ENCODE measurements at places on chromosomes 6 and 20.

- peak; percentile 17 for DNase-seq
Observed at GRCh38 chr6:45922728-45923351, 92.8 kb downstream of the CLIC5 start.

- DNase-seq, result no peak
Observed at GRCh38 chr20:34907616-34908469, 31.4 kb downstream of the ACSS2 start.

DNA sequence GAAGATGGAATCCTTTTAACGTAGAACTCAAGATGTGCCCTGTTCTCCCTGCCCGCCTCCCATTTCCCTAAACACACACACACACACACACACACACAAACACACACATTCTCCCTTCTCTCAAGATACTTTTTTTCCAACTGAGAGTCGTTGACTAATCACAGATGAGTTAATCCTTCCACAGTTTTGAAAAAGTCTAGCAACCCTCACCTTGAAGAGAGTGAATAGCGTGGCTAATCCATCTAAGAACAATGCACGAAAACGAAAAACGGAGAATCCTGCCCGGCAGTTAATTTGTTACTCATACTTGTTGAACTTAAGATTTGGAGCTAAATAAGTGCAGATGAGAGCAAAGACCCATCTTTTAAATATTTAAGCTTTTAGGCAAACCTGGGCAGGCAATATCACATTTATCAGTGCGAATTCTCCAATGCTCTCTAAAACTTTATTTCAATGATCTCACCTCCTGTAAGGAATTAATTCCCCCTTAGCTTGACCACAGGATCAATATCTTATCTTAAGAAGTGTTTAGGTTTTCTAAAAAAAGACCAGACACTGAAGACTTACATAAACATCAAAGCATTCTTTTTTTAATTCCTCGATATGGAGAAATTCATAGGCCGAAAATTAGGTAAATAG lies 1.1 kb downstream of the AGPAT4 start:
- no peak for DNase-seq

DNA sequence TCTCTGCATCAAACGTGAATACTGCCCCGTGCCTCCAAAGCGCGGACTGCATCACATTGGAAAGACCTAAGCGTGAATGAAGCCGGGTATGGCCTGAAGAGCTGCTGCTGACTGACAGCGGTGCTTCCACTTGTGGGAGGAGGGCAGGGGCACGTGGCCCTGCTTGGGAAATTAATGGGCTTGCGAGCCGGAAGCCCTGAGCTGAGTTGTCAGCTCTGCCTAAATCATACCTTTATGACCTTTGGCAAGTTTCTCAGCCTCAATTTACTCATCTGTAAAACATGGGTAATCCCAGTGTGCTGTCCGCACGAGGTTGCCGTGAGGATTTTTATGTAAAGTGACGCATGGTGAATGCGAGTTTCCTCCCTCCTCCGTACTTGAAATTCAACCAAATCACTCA lies 67.0 kb upstream of the FOXQ1 start:
- no peak for DNase-seq

- no peak for DNase-seq
Observed at GRCh38 chr6:98054453-98054852, 771.4 kb upstream of the MMS22L start.

GRCh38 chr6:14120546-14120945 lies 3.0 kb downstream of the CD83 start:
- no peak for DNase-seq

DNA sequence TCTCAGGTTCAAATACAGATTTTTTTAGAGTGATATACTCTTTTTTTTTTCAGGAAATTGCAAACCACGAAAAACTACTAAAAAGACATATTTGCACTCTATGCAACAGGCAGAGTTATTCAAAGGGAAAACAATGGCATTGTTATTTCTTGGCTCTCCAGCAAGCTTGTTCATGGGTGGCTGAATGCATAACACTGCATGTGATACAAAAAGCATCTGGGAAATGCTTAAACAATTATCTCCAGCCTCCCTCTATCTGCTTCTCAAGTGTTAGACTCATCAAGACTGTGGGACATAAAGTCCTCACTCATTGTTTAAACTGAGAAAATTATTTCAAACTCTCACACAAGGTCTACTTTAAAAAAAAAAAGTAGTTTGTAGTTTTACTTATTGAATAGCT lies 7.3 kb upstream of the COL12A1 start:
- DNase-seq, result no peak

DNA sequence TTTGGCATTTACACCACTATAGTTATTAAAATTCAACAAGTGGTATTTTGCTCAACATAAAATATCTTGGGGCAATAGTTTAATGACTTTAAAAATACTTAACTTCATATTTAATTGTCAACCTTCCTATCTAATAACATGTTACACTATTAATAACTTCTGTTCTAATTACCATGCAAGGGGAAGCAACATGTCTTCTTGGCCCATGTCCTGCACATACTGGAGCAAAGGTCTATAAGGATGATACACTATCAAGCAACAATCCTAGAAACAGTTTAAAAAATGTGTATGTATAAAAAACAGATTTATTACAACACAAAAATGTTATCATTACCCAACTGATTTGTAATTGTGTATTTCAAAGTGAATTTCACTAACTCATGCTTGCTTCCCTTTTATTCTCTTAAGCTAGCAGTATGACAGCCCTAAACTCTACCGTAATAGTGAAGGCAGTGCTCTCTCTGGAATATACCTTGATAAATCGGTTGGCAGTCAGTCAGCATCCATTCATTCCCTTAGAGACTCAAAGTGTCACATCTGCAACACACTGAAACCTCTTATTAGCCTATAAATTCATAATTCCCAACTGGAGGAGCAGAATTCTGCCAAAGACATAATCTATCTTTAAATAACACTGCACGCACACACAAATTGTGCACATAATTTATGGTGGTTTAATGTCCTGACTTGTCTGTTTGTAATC lies 18.3 kb downstream of the CCNC start:
- no peak for DNase-seq

GRCh38 chr6:83514866-83515466 lies 2.6 kb downstream of the PRSS35 start:
- DNase-seq, result peak; percentile 11

- DNase-seq, result no peak
Observed at GRCh38 chr20:49484180-49485140, 2.0 kb upstream of the KCNB1 start.

GRCh38 chr6:10567256-10568026 lies 46.3 kb downstream of the GCNT2 start:
- no peak for DNase-seq

GRCh38 chr6:118775381-118775780 lies 118.6 kb upstream of the ASF1A start:
- no peak for DNase-seq

DNA sequence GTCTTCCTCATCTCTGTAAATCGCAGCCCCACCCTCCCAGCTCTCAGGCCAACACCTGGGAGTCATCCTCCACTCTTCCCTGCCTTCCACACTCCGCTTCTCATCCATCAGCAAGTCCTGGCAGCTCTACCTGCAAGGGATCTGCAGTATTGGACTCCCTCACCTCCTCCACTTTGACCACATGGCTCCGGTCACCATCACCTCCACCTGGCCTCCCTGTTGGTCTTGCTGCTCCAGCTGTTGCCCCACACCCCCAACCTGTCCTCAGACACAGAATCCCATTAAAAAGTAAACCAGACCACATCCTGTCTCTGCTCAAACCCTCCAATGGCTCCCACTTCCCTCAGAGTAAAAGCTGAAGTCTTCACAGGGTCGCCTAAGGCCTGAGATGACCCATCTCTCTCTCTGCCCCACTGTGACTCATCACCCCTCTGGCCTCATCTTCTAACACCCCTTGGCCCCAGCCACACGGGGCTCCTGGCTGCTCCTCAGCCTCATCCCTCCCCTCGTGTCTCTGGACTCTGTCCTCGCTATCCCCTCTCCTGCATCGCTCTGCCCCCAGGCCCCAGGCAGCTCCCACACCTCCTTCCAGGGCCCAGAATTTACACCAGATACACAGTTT lies 185.1 kb upstream of the SULF2 start:
- no peak for DNase-seq

DNA sequence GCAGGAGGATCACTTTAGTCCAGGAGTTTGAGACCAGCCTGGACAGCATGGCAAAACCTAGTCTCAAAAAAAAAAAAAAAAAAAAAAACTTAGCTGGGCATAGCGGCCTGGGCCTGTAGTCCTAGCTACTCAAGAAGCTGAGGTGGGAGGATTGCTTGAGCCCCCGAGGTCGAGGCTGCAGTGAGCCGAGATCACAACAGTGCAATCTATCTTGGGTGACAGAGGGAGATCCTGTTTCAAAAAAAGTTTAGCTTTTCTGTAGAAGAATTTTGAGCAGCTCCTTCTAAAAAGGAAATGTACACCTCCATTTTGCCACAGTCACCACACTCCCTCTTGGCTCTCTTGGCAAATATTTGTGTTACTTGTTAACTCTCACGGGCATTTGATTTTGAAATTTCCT lies 505.8 kb downstream of the DOK5 start:
- DNase-seq, result no peak

- no peak for DNase-seq
Observed at GRCh38 chr6:25122001-25122400, 157.2 kb upstream of the CARMIL1 start.

- no peak for DNase-seq
Observed at GRCh38 chr6:25042036-25042521, 106.3 kb upstream of the RIPOR2 start.

- DNase-seq, result no peak
Observed at GRCh38 chr6:52518279-52518945, 58.4 kb downstream of the TRAM2 start.

DNA sequence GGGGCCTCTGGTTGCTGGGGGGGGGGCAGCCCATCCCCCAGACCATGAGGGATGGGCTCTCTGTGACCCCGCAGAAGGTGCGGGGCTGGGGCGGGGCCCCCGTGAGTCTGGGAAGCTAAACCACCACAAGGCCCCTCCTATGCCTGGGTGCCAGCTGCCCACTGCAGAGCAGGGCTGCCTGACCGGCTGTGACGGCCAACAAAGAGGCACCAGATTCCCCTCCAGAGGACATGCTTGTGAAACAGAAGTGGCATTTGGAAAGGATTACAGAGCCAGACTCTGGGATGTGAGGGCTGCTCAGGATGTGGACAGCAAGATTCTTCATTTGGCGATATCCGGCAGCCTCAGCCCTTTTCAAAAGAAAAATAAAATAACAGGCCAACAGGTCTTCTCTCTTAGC lies 16.5 kb upstream of the NTSR1 start:
- DNase-seq, result no peak

- DNase-seq, result no peak
Observed at GRCh38 chr20:9342651-9343050, 171.7 kb upstream of the LAMP5 start.

- DNase-seq, result no peak
Observed at GRCh38 chr6:7649037-7649810, 59.2 kb downstream of the SNRNP48 start.

DNA sequence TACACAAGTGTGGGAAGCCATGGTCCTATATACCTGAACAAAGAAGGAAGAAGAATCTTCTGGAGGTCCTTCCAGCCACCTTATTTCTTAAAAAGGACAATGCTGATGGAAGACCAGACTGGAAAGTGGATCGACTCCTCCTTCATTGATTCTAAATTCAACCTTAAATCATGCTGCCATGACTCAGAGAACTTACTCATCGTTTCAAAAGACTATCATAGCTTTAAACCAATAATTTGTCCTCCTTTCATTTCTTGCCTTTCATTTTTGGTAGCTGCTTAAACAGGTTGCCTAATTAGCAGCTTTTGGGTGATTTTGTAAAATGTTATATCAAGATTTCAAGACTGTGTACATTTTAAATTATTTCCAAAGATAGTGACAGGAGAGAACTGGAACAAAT lies 60.8 kb downstream of the RTN4IP1 start:
- no peak for DNase-seq

DNA sequence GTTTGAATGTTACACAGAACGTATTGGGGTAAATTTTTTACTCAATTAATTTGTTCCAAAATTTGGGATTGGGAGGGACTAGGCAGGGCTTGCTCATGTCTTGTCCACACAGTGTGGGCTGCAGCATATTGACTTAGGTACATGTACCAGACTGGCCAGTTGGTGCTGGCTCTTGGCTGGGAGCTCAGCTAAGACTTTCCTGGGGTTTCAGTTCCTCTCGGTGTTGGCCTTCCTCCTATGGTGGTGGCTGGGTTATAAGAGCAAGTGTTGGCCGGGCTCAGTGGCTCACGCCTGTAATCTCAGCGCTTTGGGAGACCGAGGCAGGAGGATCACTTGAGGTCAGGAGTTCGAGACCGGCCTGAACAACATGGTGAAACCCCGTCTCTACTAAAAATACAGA lies 4.9 kb downstream of the CENPQ start:
- DNase-seq, result no peak

DNA sequence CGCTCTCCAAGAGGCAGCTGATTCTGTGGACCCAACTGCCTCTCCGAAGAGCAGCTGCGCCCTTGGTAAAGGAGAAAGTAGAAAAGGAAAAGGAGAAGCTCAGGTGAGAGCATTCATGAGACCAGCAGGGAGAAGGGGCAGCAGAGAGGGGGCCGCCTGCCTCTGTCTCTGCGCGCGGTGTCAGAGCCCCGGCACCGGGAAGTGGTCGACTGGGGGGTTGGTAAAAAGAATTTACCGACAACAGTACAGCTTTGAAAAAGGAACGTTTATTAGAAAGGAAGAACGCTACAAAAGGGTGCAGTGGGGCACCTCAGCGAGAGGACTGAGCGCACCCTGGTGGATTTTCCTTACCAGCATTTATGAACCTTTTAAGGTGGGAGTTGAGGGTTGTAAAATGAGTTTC lies 61.9 kb downstream of the GPR6 start:
- DNase-seq, result no peak

GRCh38 chr20:63058696-63059335 lies 52.1 kb upstream of the BHLHE23 start:
- DNase-seq, result no peak

- DNase-seq, result no peak
Observed at GRCh38 chr6:20632696-20633095, 98.4 kb downstream of the CDKAL1 start.

GRCh38 chr20:4569092-4569491 lies 152.6 kb upstream of the PRND start:
- no peak for DNase-seq

DNA sequence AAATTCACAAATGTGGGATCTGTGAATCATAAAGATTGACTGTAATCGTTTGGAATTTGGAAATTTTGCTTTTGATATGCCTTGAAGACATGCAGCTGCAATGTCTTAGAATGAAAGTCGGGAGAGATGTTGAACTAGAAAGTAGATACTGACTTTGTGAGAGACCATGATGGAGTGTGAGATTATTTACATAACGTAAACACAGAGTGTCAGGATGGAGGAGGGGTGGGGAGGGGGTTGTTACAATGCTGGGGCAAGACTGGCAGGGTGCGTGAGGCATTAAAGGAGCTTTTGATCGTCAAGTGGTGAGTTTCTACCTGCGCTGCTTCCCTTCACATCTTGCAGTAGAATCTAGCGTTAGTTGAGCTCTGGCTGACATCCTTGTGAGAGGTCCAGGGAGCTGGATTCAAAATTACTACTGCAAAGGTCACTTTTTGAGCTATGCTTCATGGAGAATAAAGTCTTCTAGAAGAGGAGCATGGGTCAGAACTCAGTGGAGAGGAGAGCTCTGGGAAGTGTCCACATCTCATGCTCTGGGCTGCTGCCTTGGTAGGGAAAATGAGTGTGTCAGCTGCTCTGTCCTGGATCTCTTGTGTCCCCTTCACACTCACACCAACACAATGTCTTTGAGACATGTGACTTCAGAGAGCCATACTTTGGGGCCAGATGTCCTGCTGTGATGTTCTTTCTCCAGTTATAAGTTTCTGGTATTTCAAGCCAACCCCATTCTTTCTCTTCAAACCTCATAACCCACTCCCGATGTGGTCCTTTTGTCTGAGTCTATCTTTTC lies 105.2 kb upstream of the CITED2 start:
- no peak for DNase-seq

GRCh38 chr6:31094389-31094881 lies 17.9 kb downstream of the C6orf15 start:
- no peak for DNase-seq
